ENCODE measurements at places on chromosomes 16 and 17. TPM values are rescaled to one million over a fixed set of nuclear protein-coding genes. Genes with fewer than 3 reads are reported as not detected.

DNA sequence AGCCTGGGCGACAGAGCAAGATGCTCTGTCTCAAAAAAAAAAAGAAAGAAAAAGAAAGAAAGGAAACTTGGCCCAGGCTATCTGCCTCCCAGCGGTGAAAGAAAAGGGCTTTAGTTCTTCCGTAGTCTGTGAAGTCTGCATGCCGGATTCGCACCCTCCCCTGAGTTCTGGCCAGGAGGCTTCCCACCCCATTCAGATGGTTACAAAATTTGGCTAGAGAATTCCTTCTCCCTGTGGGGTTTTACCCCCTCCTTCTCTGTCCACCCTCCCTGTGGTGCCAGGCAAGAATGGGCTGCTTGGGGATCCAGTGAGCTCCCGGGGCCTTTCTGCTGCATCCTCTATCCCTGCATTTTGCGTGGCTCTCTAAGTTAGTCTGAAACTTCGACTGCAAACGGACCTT, 37.8 kb downstream of the PAFAH1B1 start:
- DNase-seq: no peak

The PSME3 gene
- polyA plus RNA-seq: 108 TPM

DNA sequence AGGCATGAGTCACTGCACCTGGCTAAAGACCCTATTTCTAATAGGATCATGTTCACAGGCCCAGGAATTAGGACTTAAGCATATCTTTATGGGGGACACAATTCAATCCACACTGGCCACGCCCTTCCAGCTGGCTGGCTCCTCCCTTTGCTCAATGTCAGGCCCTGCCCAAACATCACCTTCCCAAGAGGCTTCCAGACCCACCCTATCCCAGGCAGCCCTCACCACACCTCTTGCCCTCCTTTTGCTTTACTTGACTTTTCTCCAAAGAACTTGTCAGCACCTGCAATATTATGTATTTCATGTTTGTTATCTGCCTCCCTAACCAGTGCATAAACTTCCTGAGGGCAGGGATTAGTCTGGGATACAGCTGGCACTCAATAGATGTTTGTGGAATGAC, 109.6 kb upstream of the CDH5 start:
- DNase-seq: no peak

DNA sequence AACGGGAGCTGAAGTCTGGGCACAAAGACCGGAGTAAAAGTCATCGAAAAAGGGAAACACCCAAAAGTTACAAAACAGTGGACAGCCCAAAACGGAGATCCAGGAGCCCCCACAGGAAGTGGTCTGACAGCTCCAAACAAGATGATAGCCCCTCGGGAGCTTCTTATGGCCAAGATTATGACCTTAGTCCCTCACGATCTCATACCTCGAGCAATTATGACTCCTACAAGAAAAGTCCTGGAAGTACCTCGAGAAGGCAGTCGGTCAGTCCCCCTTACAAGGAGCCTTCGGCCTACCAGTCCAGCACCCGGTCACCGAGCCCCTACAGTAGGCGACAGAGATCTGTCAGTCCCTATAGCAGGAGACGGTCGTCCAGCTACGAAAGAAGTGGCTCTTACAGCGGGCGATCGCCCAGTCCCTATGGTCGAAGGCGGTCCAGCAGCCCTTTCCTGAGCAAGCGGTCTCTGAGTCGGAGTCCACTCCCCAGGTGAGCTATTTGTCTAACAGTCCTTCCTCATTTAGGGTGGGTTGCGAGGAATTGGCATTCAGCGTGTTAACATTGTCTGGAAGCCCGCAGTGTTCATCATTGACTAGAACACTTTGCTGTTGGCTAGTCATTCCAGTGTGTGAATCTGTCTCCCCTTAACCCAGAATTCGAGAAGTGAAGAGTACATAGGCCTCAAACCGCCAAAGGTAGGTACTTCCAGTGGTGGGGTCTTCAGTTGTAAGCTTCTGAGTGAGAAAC, 1.5 kb downstream of the CDK12 start:
- DNase-seq: no peak

The NHERF2 gene
- 82.9 TPM for polyA plus RNA-seq

GRCh38 chr16:592518-593306, 2.8 kb downstream of the RAB40C start:
- no peak for DNase-seq

GRCh38 chr17:44314869-44315661, 6.7 kb downstream of the RUNDC3A start:
- DNase-seq: no peak

- no peak for DNase-seq
Measured at GRCh38 chr17:81448950-81449349, 53.7 kb downstream of the BAHCC1 start.

- DNase-seq: peak; percentile 96
Measured at GRCh38 chr17:7213895-7214299, 5.7 kb downstream of the DLG4 start.

The BIRC5 gene
- 35.8 TPM for polyA plus RNA-seq

The VAT1L gene
- polyA plus RNA-seq: 4.7 TPM

- no peak for DNase-seq
Measured at GRCh38 chr17:76417499-76418143, 33.2 kb downstream of the SPHK1 start.

DNA sequence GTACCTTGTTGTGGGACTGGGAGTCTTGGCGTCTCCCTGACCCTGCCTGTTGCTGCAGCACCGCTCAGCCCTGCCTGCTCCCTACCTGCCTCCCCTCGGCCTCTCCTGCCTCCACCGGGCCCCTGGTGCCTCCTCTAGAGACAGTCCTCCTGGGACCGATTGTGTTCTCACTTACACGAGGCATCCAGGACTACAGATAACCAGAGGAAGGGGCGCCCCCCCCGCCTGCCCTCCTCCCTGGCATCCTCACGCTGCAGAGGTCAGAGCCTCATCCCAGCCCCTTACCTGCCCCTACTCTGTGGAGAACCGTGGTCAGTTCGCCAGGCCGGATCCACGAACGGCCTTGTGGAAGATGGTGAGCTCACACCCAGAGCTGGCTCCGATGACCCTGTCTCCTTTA, 24.8 kb downstream of the MAPT start:
- DNase-seq: no peak

The ZNF423 gene
- polyA plus RNA-seq: 27.8 TPM

- DNase-seq: no peak
Measured at GRCh38 chr17:77242118-77242851, 101.5 kb downstream of the SEC14L1 start.

The TLCD1 gene
- 13.6 TPM for polyA plus RNA-seq

- no peak for DNase-seq
Measured at GRCh38 chr17:4483012-4483840, 15.5 kb upstream of the SPNS2 start.

GRCh38 chr17:8851600-8851999, 15.9 kb downstream of the PIK3R6 start:
- DNase-seq: no peak

DNA sequence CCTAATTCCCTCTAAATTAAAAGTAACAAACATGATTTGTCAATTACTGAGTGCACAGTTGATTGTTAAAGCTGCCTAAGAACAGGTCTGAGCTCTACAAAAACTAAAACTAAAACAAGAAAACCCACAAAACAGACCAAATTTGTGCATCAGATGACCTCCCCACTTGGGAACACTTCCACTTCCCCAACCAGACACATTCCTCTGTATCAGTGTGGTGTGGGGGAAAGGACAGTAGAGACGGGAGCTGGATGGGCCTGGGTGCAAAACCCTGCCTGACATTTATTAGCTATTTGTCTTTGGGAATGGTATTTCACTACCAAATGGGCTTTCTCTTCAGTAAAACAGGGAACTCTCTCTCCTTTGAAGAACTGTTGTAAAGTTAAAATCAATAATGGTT, 29.8 kb downstream of the STAT3 start:
- DNase-seq: no peak

DNA sequence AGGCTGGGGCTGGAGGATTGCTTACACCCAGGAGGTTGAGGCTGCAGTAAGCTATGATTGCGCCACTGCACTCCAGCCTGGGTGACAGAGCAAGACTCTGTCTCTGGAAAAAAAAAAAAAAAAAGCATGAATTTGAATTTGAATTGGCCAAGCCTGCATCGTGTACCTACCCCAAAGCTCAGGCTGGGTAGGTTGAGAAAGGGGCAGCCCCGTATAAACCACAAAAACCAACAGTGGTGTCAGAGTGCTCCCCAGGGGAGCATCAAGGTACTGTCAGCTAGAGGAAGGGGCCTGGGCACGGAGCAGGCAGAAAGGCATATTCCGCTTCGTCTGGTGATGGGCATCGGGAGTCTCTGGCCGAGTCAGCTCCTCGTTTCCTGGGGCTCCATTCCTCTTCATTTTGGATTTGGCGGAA, 40.9 kb downstream of the RAP1GAP2 start:
- DNase-seq: no peak

- no peak for DNase-seq
Measured at GRCh38 chr17:869567-870525, 87.7 kb downstream of the MRM3 start.

DNA sequence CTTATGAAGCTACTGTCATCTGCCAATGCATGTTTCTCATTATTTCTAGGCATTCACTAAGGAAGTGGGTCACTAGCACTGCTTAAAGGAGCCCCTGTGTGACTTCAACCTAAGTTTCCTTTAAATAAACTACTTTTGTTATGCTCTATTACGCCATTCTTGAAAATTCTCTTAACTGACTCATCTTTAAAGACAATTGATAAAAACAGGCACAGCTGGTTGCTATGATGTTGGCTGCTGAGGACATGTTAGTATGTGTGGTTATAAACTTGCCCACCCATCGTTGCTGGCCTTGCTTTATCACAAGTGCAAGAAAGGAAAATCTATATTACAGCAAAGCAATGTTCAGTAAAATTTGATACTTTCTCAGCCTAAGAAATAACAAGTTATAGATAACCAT, 75.8 kb upstream of the CNTNAP4 start:
- no peak for DNase-seq

- DNase-seq: no peak
Measured at GRCh38 chr17:52145476-52145875, 13.0 kb downstream of the CA10 start.

The RGS9 gene
- polyA plus RNA-seq: 17.7 TPM

The ABCA10 gene
- polyA plus RNA-seq: 3.9 TPM

The PRRT2 gene
- polyA plus RNA-seq: 19.4 TPM

GRCh38 chr17:69478916-69479315, 64.4 kb downstream of the MAP2K6 start:
- no peak for DNase-seq

DNA sequence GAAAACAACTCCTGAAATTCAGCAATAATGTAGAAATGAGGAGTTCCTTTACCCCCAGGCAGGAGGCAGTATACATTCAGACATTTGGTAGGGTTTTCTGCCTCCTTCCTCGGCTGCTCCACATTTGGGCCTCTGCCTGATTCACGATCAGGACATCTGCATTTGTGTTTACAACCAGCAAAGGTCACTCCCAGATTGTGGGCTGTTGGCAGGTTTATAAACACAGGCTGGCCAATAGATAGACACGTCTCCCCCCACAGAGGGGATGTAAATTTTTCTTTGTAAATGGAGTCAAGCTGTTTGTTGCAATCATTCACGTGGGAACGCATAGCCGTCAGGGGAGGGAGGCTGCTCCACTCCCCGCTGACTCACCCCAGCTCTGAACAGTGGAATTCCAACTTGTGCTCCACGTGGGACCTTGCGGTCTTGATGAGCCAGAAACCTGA, 252.1 kb upstream of the N4BP1 start:
- DNase-seq: no peak

GRCh38 chr17:48187872-48188608, 80.5 kb downstream of the SNX11 start:
- peak; percentile 73 for DNase-seq

GRCh38 chr17:55734128-55734781, 11.6 kb upstream of the TMEM100 start:
- DNase-seq: no peak

The KCNJ16 gene
- polyA plus RNA-seq: 180 TPM

The FBXW10B gene
- polyA plus RNA-seq: 1.4 TPM

DNA sequence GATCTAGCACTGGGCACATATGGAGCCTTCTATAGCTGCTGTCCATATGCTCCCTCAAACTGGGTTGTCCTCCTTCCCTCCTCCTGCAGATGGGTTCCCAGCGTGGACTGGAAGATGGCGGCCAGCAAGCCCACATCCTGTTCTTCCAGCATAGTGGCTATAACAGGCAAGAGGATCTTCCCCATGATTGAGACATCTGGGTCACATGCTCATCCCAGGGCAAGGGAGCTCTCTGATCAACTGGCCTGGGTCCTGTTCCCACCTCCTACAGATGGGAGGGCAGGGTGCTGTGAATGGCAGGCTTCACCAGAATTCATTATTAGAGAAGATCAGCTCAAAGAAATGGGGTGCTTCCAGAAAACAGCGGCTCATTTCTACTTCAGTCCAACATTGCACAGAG, 210.2 kb downstream of the PARN start:
- no peak for DNase-seq

The LRRC37B gene
- 33.0 TPM for polyA plus RNA-seq

- DNase-seq: no peak
Measured at GRCh38 chr17:38896346-38896954, 26.6 kb downstream of the LASP1 start.

DNA sequence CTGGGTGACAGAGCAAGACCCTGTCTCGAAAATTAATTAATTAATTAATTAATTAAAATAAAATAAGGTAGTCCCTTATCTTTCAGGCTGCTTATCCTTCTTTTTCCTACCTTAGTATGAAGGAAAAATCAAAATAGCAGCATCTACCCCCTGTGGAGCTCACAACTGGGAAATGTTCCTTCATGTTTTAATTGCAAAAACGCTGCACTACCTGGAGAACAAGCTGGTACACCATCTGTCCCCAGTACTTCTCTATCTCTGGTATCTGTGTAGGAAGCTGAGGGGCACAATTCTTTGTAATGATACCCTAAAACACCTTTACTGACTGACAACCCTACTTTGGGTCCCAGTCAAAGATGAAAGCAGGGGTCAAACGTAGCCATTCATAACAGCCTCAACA, 55.1 kb upstream of the MNT start:
- DNase-seq: no peak

DNA sequence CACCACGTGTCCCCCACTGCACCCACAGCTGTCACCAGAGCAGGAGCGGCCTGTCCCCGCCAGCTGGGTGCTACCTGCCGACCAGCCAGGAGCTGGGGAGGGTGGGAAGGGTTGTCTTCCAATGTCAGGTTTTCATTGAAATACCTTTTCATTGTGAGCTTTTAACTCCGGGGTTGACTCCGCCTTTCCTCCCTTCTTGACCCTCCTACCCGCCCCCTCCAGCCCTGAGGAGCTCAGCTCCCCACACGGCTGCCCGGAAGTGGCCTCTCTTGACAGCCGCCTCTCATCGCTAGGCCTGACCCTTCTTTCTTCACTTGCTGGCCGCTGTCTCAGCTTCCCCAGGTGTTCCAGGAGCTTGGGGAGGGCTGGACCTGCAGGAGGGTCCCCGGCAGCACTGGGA, 21.2 kb upstream of the GNG13 start:
- DNase-seq: no peak

GRCh38 chr16:30121741-30122571, 1.1 kb downstream of the MAPK3 start:
- no peak for DNase-seq

- DNase-seq: no peak
Measured at GRCh38 chr17:76827736-76828135, 40.5 kb upstream of the MGAT5B start.

The CASKIN1 gene
- 1.5 TPM for polyA plus RNA-seq

The XAF1 gene
- 18.8 TPM for polyA plus RNA-seq

The GPR139 gene
- polyA plus RNA-seq: not detected

The KCNJ2 gene
- polyA plus RNA-seq: 1.9 TPM
